ENCODE measurements at places on chromosomes 3 and 15.
A peak's percentile ranks its signal among the peaks of the same experiment; 100 is the strongest.

DNA sequence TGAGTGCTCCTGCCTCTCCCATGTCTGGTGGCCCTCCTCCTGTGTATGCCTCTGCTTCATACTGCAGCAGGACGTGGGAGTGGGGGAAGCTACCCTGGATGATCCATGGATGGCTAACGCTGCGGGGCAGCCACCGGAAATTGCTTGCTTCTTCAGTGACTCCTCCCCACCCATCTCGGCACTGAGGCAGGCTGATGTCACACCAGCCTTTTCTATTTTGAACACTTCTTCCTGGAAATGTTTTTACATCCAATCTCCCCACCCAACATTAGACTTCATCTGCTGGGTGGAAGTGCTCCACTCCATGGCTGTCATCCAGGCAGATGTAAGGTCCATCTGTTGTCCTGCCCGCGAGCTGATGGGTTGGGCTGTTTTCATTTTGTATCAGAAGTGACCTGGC is 58.9 kb upstream of the MUC13 start:
- DNase-seq: no peak

GRCh38 chr3:133237380-133237779 is 162.5 kb upstream of the BFSP2 start:
- DNase-seq: no peak

GRCh38 chr3:146277953-146278631 is 27.2 kb upstream of the PLSCR4 start:
- DNase-seq: no peak

DNA sequence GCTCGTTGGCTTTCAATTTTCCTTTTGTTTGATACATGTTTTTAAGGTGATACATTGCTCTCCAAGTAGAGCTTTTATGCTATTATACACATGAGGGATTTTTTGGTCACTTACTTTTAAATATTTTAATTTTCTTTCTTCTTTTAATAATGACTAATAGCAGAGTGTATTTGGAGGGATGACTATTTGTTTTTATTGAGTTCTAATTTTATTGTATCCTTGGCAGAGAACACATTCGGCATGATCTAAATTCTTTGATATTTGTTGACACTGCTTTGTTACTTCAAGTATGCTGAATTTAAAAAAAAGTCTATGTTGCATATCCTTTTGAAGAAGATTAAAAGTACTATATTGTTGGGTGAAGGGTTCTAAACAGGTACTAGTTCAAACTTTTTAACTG is 149.9 kb upstream of the PDZRN3 start:
- DNase-seq: no peak

DNA sequence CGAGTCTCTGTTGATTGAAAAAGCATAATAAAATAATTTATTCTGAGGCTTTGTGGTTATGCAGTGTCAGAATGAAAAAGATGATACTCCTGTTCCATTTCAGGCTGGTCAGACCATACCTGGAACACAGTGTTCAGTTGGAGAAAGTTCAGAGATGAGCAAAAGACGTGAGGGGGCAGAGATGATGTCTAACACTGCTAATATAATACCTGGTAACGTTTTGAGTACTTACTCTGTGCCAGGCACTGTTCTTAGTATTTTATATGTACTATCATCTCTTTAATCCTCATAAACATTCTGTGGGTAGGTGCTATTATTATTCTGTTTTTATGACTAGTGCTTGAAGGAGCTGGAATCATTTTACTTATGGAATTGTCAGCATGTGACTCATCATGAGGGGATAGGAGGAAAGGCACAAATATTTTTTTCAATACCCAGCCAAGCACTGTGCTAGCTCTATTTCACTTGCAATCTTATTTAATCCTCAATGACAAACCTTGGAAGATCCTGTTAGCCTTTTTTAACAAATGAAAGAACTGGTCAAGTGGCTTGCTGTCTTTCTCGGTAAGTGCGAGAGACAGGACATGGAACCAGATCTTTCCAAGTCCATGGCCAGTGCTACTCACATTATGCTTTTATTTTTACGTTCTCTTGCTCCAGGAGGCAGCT is 31.8 kb downstream of the IQGAP1 start:
- peak; percentile 11 for DNase-seq

DNA sequence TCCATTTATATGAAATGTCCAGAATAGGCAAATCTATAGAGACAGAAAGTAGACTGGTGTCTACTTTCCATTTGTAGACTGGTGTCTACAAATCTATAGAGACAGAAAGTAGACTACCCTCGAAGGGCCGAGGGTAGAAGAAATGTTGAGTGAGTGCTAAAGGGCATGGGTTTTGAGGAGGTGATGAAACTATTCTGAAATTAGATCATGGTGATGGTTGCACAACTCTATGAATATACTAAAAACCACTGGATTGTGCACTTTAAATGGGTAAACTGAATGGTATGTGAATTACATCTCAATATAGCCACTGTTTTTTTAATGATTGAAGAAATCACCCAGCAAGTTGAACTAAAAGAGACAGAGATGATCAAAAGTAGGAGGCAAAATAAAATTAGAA is 27.9 kb downstream of the TP53BP1 start:
- no peak for DNase-seq
